Retinal pigment epithelial cell (primary cell): ENCODE measurements at places on chromosomes 6 and 20.

DNA sequence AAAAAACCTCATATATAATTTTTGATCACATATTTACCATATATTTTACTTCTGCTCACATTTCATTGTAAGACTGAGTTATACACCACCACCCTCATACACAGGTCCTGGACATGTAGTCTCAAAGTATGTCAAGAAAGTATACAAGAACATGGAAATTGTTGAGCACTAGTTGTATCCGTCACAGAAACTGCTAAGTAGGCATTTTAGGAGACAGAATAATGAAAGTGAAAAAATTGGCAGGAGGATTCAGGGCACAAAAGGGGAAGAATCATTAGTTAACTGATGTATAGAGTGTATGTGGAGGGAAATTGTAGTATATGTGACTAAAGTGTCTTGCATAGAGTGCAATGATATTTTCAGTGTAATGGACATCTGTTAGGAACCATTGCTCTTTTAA is 458.8 kb downstream of the TFAP2B start:
- DNase-seq = no peak

DNA sequence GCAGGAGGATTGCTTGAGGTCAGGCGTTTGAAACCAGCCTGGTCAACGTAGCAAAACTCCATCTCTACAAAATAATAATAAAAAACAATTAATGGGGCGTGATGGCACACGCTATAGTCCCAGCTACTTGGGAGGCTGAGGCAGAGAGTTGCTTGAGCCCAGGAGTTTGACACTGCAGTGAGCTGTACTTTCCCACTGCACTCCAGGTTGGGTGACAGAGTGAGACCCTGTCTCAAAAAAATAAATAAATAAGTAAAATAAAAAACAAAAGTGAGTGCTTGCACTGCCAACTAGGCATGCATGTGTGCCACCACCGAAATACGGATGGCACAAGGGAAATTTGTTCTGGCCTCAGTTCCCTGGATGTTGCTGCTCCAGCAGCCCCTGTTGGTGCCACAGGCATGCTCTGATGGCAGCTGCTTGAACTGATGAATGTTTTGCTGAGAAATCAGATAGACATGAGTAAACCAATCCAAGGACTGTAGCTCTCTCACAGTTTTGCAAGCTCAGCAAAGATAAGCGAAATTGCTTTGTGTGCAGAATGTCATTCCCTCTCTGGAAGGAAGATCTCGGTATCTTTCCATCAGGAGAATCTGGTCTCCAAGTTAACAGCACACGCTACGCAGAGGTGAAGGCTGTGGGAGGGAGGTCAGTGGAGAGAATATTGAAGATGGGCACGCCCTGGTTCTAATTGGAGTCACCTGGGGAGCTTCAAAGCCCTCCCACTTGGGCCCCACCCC is 188.0 kb upstream of the SLC24A3 start:
- no peak for DNase-seq

DNA sequence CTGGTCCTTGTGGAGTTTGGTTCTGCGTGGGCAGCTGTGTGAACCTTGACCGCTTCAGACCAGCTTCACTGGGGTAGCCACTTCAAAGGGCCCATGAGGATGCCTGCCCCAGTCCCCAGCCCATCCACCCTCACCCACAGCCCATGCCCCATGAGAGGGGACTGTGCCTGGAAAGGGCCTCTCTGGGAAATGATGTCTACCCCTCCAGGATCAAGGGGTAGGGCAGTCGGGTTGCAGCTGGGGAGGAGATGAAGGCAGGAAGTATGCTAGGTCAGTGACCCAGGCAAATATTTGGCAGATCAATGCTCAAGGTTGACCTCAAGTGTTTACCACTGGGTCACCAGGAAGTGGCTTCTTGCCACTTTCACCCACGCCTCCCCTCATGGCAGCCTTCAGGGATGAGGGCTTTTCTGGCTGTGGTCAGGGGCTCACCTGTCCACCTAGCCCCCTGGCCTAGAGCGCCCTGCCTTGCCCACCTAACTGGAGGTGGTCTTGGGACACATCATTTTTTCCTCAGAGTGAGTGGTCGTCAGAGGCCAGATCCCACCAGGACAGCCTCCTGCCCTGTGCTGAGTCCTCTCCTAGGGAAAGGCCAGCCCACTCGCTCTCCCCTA is 109.5 kb downstream of the SNX5 start:
- DNase-seq = no peak

- no peak for DNase-seq
Observed at GRCh38 chr6:72260489-72260888, 361.4 kb upstream of the KCNQ5 start.

- peak; percentile 3 for DNase-seq
Observed at GRCh38 chr20:45218124-45218523, 3.0 kb upstream of the SEMG2 start.

DNA sequence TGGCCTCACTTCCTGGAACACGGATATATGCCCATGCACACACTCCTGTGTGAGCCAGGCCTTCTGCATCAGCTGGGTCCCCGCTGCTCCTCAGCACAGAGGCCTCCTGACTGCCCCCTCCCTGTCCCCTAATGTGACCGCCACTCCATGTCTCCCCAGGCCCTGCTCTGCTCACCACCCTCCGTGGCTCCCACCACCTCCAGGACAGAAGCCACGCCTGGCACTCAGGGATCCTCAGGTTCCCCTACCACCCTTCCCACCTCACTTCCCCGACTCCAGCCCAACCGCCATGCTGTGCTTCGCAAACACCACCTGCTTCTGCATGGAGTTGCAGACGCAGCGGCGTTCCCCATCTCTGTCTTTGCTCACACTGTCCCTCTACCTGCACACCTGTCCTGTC is 4.3 kb upstream of the SRC start:
- DNase-seq = no peak

- DNase-seq = no peak
Observed at GRCh38 chr6:156280065-156280464, 497.1 kb upstream of the ARID1B start.

DNA sequence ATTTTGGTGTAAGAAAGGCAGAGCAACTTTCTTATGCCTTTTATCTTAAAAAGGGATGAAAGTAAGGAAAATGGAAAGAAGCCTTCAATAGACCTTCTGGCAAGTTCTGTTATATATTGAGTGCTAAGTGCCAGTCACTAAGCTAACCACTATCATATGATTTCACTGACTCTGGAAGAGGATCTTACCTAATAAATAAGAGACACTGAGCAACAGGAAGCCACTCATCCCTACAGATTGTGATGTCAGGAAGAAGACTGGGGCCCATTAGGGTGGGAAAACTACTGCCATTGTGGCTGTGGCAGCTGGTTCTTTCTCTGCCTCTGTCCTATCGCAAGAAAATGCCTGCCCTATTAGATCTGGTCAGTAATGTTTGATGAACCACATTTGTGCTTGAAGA is 89.6 kb downstream of the AIG1 start:
- DNase-seq = no peak

GRCh38 chr6:52735071-52735470 is 28.2 kb downstream of the GSTA2 start:
- DNase-seq = no peak

DNA sequence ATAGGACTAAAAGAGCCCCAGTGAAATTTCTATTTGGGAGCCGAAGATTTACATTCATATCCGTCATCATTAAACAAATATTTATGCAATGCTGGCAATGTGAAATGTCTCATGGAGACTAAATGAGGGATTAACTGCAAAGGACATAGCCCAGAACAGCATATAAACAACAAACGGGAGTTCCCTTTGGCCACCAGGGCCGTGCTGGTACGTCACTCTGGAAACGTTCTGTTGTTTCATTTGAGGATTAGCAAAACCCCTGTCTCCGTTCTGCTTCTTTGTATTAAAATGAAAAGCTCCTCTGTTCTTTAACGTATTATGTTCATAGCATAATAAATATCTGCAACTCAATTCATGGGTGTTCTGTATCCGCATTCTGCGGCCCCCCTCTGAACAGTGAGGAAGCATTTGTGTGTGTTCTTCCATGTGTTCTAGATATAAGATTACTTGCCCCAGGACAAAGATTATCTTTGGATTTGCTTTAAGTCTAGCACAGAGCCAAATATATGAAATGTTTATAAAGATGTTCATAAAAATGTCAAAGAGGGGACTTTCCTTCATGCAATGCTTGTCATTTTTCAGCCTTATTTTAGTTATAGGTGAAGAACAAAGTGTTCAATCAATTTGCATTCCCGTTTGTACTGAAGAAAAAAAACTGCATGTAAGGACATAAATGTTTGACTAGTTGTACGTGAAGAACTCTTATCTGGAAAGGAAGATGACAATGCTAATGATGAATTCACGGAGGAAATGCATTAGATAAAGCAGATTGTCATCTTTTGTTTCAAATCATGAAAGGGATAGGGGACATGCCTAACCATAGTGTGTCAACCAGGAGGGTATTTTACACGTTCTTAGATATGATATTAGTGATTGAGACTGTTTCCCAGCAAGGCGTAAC is 90.0 kb upstream of the TNFAIP3 start:
- peak; percentile 92 for DNase-seq

GRCh38 chr6:140138311-140139010 is 764.0 kb upstream of the CITED2 start:
- DNase-seq = no peak

DNA sequence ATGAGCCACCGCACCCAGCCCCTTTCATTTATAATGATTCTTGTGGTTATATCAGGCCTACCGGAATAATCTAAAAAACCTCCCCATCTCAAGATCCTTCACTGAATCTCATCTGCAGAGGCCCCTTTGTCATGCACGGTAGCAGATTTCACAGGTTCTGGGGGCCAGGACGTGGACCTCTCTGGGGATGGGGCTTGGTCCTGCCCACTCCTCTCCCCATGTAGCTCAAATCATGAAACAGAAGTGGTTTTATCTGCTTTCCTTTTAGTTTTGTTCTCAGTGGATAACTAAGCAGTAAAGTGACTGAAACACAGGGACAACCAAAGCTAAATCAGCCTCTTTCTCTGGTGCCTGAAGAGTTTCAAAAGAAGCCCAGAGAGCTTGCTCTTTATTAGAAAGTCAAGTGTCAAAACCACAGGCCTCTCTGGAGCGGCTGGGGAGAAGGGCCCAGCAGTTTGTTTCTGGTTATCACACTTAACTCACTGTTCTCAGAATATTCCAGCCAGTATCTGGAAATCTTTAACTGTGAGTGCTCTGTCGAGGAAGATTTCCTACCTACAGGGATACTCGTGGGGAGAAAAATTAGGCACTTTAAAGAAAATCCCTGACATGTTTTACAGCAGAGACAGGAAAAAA is 60.6 kb upstream of the FAM184A start:
- DNase-seq = no peak

- DNase-seq = no peak
Observed at GRCh38 chr6:95794749-95795148, 217.4 kb downstream of the MANEA start.

DNA sequence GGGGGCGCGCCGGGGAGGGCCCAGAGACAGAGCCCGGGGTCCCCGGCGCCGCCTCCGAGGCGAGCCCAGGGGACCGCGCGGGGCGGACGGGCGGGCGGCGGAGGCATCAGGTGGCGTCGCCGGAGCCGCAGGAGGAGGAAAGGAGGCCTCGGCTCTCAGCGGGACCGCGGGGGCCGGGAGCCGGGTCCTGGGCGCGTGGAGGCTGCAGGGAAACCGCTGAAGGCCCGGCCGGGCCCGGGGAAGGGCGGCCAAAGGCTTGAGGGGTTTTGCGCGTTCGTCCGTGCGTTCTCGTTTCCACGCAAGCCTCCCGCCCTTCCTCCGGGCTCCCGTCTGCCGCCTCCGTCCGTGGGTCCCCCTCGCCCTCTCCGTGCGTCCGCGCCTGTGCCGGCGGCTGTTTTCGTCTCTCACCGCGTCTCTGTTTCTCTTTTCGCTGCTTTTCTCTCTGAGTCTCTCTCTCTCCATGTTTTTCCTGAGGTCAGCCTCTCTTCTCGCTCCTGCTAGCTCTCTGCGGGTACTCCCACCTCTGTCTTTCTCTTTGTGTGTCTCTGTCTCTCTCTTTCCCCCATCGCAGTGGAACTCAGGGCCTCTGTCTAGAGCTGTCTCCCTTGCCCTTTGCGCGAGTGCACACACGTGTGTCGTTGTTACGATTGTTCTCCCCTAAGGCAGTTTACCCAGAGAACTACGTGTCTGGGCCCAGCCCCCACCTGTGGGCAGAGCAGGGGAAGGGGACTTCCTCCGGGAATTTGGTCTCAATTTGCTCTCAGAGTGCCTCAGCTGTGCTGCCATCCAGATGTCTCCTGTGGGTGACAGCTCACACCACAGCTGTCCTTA is 2.1 kb downstream of the IRF4 start:
- DNase-seq = no peak

- DNase-seq = no peak
Observed at GRCh38 chr20:16946097-16946496, 197.9 kb downstream of the OTOR start.

- no peak for DNase-seq
Observed at GRCh38 chr6:168390749-168391420, 50.1 kb upstream of the SMOC2 start.

- no peak for DNase-seq
Observed at GRCh38 chr20:61723529-61724257, 342.0 kb downstream of the TAF4 start.

- peak; percentile 98 for DNase-seq
Observed at GRCh38 chr6:20811109-20811761, 277.0 kb downstream of the CDKAL1 start.

DNA sequence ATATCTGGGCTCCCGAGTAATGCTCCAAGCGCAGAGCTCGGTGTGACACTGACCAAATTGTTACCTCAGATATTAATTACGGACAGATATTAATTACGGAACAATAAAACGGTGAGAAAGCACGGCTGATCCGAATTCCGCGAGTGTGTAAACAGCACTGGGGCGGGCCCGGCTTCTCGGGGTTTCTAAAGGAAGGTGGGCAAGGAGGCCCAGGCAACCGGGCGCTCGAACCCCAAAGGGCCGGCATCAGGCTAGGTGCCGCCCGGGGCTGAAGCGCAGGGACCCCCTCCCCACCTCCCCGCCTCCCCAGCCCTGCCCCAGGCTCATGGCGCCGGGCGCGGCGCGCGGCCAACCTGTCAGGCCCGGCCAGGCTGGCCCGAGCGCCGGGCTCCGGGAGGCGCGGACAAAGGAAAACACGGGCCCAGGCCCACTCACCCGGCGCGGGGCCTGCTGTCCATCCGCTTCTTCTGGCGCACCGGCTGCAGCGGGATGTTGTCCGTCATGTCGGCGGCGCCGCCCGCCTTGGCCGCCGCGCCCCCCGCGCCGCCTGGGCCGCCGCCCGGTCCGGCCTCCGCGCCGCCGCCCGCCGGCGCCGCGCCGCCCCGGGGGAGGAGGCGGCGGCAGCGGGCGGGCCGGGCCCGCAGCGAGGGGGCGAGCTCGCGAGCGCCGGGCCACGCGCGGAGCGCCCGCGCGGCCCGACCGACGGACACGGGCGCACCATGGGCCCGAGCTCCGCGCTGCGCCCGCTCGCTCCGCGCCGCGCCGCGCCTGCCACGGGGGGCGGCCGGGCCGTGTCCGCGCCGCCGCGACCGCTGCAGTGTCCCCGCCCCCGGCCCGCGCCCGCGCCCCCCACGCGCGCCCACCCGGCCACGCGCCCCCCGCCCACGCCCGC is at the start of gene ATP9A:
TSS of gene ATP9A (minus strand) at position 524 of the 892 bp plus-strand sequence. CDS start at position 503, 21 bp downstream.
- DNase-seq = no peak

DNA sequence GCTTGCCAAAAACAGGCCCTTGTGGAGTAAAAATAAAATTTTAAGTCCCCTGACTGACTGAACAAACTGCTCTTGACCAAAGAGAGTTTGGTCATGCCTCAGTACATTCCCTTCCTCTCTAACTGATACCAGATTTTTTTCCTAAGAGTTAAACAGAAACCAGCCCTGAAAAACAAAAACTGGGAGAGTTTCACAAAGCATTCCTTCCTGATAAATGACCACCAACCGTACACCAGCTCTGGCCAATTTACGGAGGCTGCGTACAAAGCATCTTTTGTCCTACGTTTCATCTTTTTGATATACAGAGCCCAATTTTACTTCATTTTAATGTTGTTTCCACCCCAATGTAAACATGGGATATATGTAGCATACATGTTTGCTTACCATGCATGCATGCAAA is 477.4 kb upstream of the HTR1E start:
- DNase-seq = no peak
